ENCODE measurements at places on chromosomes 7 and 10.
A peak's percentile ranks its signal among the peaks of the same experiment; 100 is the strongest.

- no peaks in the 10 kb centered on the region for H3K4me1 ChIP-seq
- DNase-seq, result no peak
- no peak overlapping the region for H3K4me3 ChIP-seq
- H3K27me3 ChIP-seq, result peaks cover 16% of the 10 kb centered on the region
Observed at GRCh38 chr10:62394556-62395018, 20.4 kb downstream of the ZNF365 start.

- no peak overlapping the region for H3K4me3 ChIP-seq
- no peaks in the 10 kb centered on the region for H3K36me3 ChIP-seq
- no peaks in the 10 kb centered on the region for H3K4me1 ChIP-seq
- H3K27ac ChIP-seq, result no peak overlapping the region
Observed at GRCh38 chr7:39527296-39527695, 38.9 kb upstream of the YAE1 start.

DNA sequence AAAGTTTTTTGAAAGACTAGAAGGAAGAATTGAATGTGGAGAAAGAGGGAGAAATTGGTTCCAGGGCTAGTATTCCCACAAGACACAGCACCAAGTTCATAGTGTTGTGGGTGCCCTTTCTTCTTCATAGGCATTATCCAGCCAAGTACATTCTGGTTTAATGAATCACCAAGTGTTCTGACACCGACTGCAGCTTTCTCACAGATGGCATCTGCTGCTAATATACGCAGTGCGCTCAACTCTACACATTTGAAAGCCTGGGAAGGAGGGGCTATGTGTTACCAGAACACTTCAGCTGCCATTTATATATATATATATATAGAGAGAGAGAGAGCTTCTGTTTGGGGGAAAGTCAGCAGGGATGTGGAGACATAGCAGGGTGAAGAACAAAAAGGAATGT, 1168.4 kb downstream of the GATA3 start:
- H3K27me3 ChIP-seq, result peaks cover 13% of the 10 kb centered on the region
- no peak overlapping the region for H3K27ac ChIP-seq
- DNase-seq, result no peak
- no peaks in the 10 kb centered on the region for H3K4me1 ChIP-seq
- no peaks in the 10 kb centered on the region for H3K36me3 ChIP-seq

DNA sequence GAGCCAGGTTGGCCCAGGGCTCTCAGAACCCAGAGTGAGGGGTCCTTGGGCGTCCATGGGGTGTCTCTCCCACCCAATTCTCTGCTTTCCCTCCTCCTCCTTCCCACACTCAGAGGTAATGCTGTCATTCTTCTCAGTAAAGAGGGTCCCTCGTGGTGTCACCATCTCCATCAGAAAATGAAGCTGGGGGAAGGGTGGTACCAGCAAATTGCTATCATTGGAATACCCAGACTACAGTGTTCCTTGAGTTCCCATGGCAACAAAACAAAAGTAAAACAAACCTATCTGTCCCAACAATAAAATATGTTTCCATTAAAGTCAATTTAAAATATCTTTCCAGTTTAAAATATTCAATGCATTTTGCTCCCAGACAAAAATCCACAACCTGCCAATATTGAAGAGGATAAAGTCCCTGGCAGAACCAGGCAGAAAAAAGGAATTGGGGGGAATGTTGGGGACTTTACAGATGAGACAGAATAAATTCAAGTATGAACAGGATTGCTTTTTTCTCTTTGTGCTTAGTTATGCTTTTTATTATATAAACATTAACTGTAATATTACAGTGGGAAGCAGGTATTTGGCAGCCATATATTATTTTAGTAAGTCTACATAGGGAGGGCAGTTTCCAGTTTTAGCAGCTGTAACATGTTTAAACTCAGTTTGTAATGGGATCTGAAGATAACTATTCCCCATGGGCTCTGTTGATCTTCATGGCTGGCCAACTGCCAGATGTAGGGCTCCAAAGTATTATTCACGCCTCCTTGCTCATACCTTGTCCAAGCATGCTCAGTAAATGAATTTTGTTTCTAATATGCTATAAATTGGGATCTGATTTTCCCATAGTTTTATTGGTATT, 182.1 kb downstream of the ARID5B start:
- H3K27ac ChIP-seq, result peak overlapping the region; percentile 86
- H3K36me3 ChIP-seq, result peaks cover 30% of the 10 kb centered on the region
- H3K27me3 ChIP-seq, result no peaks in the 10 kb centered on the region
- DNase-seq, result peak; percentile 74
- peaks cover 68% of the 10 kb centered on the region for H3K4me1 ChIP-seq

GRCh38 chr10:452512-453426, 236.7 kb downstream of the DIP2C start:
- H3K27ac ChIP-seq, result no peak overlapping the region
- no peak for DNase-seq
- peaks cover 46% of the 10 kb centered on the region for H3K4me1 ChIP-seq
- H3K27me3 ChIP-seq, result no peaks in the 10 kb centered on the region
- no peaks in the 10 kb centered on the region for H3K36me3 ChIP-seq

GRCh38 chr7:135877805-135878204, 99.4 kb downstream of the MTPN start:
- no peak overlapping the region for H3K27ac ChIP-seq
- H3K36me3 ChIP-seq, result no peaks in the 10 kb centered on the region
- peaks cover 7% of the 10 kb centered on the region for H3K4me1 ChIP-seq
- H3K4me3 ChIP-seq, result no peak overlapping the region
- DNase-seq, result no peak
- no peaks in the 10 kb centered on the region for H3K27me3 ChIP-seq

DNA sequence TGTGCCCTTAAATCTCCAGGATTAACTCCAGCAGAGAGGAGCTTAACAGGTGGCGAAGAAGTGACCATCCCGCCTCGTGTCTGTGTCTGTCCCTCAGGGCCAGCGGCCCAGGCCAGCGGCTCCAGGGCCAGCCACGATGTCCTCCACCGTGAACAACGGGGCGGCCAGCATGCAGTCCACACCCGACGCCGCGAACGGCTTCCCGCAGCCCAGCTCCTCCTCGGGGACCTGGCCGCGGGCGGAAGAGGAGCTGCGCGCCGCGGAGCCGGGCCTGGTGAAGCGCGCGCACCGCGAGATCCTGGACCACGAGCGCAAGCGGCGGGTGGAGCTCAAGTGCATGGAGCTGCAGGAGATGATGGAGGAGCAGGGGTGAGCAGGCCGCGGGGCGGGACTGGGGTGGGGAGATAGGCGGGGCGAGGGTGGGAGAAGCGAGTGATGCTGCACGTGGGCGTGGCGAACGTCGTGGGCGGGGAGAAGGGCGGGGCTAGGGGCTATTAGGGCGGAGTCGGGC, 33.3 kb downstream of the SRRM3 start:
- H3K4me1 ChIP-seq, result peaks cover 5% of the 10 kb centered on the region
- peak overlapping the region; percentile 46 for H3K4me3 ChIP-seq
- peak; percentile 51 for DNase-seq
- H3K27me3 ChIP-seq, result peaks cover 93% of the 10 kb centered on the region
- H3K27ac ChIP-seq, result no peak overlapping the region
- no peaks in the 10 kb centered on the region for H3K36me3 ChIP-seq

GRCh38 chr7:137538361-137538762, 194.8 kb upstream of the PTN start:
- no peaks in the 10 kb centered on the region for H3K4me1 ChIP-seq
- DNase-seq, result no peak
- H3K36me3 ChIP-seq, result no peaks in the 10 kb centered on the region
- H3K27me3 ChIP-seq, result no peaks in the 10 kb centered on the region
- H3K4me3 ChIP-seq, result no peak overlapping the region

- peaks cover 35% of the 10 kb centered on the region for H3K27me3 ChIP-seq
- no peak overlapping the region for H3K27ac ChIP-seq
- H3K4me1 ChIP-seq, result no peaks in the 10 kb centered on the region
- no peak for DNase-seq
- H3K4me3 ChIP-seq, result no peak overlapping the region
Observed at GRCh38 chr10:123274306-123275135, 120.3 kb downstream of the BUB3 start.

DNA sequence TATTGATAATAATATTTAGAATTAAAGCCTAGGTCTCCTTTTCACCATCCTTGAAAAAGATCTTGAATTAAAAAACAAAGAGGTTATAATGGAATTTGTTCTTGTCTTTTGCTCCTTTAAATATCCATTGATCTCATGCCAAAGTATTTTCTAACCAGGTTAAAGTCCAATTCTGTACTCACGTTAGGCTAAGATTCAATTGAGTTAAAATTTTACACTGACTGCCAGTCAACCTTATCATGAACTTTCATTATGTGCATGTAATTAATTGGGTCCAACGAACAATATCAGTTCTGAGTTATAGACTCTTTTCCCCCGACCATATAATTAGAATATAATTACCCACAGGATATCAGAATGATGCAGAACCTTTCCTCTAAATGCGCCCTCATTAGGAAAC, 266.6 kb downstream of the DGKB start:
- no peak overlapping the region for H3K27ac ChIP-seq
- DNase-seq, result no peak
- H3K4me1 ChIP-seq, result no peaks in the 10 kb centered on the region
- no peaks in the 10 kb centered on the region for H3K27me3 ChIP-seq
- H3K36me3 ChIP-seq, result no peaks in the 10 kb centered on the region
